ENCODE measurements at places on chromosomes 6 and 20.

GRCh38 chr6:111597291-111598086, 8.2 kb downstream of the TRAF3IP2 start:
- DNase-seq = no peak

DNA sequence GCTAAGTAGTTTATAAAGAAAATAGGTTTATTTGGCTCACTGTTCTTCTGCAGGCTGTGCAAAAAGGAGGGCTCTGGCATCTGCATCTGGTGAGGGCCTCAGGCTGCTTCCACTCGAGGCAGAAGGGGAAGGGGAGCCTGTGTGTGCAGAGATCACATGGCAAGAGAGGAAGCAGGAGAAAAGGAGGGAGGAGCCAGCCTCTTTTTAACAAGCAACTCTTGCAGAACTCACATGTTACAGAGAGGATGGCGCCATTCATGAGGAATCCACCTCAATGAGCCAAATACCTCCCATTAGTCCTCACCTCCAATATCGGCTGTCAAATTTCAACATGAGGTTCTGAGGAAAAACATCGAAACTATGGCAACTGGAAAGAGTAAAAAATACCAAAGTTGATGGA, 666.6 kb upstream of the SLC35B3 start:
- no peak for DNase-seq

DNA sequence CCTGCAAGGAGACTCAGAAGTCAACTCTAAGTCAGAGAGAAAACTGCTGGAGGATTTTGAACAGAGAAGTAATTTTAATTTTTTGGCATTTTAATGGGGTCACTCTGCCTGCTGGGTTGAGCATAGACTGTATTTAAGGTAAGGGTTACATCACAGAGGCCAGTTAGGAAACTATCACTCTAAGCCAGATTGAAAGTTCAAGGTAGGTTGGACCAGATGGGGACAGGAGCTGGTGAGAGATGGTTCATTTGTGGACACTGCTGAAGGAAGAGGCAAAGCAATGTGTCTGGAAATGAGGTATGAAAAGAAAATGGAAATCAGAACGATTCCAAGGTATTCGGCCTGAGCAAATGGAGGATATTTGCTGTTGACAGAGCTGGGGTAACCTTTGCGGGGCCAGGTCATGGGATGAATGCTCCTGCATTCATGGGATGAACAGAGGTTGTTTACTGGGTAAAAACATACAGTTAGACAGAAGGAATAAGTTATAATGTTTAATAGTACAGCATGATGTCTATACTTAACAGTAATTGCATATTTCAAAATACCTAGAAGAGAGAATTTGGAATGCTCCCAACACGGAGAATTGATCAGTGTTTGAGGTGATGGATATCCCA, 26.9 kb downstream of the FRK start:
- no peak for DNase-seq

- no peak for DNase-seq
Measured at GRCh38 chr6:45710304-45710821, 305.3 kb downstream of the CLIC5 start.

GRCh38 chr20:916825-917224, 691 bp upstream of the ANGPT4 start:
- DNase-seq = no peak
